ENCODE measurements at places on chromosomes 6 and 20.

- DNase-seq = no peak
Observed at GRCh38 chr6:3841711-3842565, 7.2 kb upstream of the FAM50B start.

GRCh38 chr6:139189665-139190064, 54.8 kb downstream of the HECA start:
- DNase-seq = no peak

GRCh38 chr6:54020334-54020733, 90.9 kb upstream of the MLIP start:
- DNase-seq = no peak

DNA sequence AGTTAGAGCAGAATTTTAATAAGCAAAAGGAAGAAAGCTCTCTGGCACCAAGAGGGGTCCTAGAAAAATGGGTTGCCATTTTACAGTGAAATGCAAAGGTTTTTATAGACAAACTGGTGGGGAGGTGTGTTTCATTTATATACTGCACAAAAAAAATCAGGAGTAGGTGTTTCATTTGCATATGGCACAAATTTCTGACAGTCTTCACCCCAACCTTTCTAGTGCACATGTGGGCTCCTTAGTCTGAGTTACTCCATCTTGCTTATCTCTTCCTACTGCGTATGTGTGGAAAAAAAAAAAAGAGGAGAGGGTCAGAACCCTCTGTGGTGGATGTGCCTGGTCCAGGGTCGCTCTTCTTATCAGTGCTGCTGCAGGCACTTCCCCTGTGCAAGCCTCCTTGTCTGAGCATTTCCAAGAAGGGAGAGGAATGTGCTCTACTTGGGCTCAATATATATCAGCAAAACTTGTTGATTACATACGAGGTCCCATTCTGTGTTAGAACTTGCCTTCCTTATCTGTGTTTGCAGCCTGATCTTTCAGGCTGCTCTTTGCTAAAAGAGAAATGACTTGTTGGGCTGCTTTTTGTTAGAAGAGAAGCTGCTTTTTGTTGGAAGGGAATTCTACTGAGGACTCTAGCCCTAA, 59.0 kb upstream of the MRAP2 start:
- no peak for DNase-seq

DNA sequence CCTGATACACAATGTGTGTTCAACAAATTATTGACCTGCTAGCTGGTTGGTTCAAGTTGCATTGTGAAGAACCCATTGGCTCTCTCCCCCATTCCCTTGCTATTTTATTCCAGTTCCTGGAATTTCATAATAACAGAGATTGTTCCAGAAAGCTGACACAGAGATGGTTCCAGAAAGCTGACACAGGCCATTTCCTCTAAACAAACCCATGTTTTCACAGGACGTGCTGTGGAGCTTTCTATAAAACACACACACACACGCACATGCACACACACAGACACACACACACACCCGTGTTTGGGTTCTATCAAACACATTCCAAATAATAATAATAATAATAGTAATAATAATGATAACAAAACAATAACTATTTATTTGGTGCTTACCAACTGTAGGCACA, 259.1 kb downstream of the CLIC5 start:
- no peak for DNase-seq

- no peak for DNase-seq
Observed at GRCh38 chr6:147251072-147251471, 46.9 kb downstream of the STXBP5 start.

- no peak for DNase-seq
Observed at GRCh38 chr6:6577735-6578134, 10.8 kb upstream of the LY86 start.

GRCh38 chr20:62837790-62838127, 20.9 kb downstream of the COL9A3 start:
- DNase-seq = no peak

DNA sequence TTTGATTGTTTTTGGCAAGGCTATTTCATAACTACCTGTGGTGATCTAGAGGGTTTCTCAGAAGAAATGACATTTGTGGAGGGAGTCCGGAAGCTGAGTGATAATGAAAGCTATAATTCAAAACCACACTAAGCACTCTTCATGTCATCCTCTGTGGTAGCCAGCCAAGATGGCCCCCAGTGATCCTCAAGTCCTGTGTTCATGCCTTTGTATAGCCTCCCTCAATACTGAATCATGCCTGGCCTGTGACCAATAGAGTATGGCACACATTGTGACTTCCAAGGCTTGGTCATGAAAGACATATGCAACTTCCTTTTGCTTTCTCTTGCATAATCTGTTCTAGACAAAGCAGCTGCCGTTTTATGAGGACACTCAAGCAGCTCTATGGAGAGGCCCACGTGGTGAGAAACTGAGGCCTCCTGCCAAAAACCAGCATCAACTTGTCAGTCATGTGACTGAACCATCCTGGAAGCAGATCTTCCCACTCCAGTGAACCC, 12.8 kb upstream of the DNAAF9 start:
- DNase-seq = peak; percentile 89

- no peak for DNase-seq
Observed at GRCh38 chr20:23249541-23249940, 101.0 kb upstream of the NXT1 start.

- no peak for DNase-seq
Observed at GRCh38 chr20:39458452-39458851, 496.3 kb downstream of the DHX35 start.

DNA sequence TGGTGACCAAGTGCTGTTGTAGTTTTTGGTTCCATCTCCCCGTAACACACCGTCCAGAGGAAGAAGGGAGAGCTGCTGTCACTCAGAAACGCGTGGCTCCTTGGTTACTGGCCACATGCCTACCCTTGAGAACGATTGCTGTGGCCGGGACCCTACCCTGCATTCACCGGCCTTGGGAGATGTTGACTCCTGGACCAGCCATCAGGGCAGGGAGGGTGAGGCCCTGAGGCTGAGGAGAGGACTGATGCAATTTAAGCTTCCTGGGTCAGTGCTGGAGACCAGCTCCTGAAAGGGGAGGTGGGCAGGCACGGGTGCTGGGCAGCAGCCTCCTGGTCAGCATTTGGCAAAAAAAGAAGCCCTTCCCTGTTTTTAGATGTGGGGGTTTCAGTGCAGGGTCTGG, 31.5 kb downstream of the ERMARD start:
- DNase-seq = no peak

- no peak for DNase-seq
Observed at GRCh38 chr6:142376800-142377496, 75.1 kb downstream of the ADGRG6 start.

DNA sequence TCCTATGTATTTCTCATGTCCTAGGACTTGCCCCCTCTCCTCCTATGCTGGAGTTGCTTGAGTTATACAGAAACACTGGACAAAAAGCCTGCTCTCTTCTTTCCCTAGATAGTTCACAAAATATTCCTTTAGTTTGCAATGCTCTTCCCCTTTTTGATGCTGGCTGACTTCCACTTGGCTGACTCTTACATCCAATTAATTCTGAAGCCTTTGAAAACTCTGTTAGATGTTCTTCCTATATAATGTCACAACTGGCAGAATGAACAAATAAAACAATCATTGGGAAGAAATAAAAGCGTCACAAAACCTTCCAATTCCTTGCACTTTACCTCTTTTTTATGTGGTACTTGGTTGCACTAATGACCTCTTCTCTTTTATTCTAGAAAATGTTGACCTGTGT, 253.8 kb upstream of the CITED2 start:
- no peak for DNase-seq

DNA sequence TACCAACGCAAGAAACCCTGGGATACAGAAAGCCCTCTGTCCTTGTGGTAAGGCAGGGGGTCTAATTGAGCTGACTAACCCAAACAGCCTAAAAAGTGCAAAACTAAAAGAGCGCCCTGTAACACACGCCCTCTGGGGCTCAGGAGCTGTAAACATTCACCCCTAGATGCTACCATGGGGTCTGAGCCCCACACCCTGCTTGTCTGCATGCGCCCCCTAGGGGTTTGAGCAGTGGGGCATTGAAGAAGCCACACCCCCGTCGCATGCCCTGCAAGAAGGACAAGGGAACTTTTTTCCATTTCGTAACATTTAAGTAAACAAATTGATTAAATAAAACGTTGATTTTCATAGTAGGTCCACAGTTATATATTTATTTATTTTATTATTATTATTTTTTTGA, 616.9 kb upstream of the MAN1A1 start:
- no peak for DNase-seq

DNA sequence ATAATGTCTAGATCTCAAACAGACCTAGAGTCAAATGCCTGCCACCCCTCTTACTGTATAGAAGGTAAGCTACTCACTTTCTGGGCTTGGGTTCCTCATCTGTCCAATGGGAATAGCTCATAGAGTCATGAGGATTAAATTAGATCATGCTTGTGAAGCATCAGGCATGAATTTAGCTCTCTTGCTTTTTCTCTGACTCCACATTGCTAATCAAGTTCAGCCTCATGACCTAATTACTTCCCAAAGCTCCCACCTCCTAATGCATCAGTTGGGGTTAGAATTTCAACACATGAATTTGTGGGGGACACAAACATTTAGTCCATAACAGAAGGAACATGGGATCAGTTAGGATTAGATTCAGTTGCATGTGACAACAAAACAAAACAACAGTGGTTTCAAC, 4.6 kb upstream of the DDX27 start:
- no peak for DNase-seq

GRCh38 chr6:154218301-154218700, 138.3 kb downstream of the IPCEF1 start:
- no peak for DNase-seq

DNA sequence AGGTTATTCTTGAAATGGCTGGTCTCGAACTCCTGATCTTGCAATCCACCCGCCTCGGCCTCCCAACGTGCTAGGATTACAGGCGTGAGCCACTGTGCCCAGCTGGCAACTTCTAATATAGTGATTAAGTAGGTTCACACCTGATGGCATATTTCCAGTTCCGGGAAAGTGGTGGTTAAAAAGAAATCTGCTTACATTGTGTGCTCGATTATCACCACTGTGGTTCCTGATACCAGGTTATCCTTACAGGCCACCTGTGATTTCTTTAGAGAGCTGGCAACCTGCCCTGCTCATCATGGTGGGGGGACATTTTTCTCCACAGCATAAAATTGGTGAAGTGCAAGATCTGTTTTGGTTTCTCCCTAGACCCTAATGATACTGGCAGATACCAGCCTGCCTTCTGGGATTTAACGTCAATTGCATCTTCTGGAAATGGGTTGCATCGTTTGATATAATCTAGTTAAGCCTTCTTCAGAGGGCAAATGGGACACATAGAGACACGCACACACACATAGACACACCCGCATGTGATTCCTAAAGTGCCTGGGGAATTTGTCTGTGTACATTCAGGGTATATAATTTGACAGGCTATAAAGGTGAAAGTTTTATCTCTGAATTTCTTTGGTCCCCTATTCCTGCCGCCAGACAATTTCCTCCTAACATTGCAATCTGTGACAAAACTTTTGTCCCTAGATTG, 49.7 kb upstream of the CITED2 start:
- DNase-seq = no peak

- DNase-seq = peak; percentile 15
Observed at GRCh38 chr6:157644043-157644810, 178.8 kb upstream of the SNX9 start.

- DNase-seq = no peak
Observed at GRCh38 chr6:43749461-43749860, 20.6 kb upstream of the VEGFA start.

DNA sequence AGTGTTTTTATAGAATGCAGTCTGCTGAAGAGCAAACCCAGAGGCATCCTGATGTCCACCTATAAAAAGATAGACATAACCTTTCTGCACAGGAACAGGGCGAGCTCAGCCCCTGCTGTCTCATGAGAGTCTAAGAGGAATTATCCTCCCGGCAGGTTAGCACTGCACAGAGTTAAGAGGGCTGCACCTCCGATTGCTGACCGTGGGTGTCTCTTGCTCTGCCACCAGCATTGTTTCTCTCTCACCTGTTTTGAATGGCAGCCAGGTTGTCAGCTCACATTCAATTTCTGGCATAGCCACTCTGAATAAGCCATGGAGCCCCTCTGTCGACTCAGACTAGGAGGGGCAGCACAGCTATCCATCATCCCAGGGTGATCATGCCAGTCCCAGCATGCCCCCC, 211.2 kb downstream of the PHACTR1 start:
- DNase-seq = no peak

DNA sequence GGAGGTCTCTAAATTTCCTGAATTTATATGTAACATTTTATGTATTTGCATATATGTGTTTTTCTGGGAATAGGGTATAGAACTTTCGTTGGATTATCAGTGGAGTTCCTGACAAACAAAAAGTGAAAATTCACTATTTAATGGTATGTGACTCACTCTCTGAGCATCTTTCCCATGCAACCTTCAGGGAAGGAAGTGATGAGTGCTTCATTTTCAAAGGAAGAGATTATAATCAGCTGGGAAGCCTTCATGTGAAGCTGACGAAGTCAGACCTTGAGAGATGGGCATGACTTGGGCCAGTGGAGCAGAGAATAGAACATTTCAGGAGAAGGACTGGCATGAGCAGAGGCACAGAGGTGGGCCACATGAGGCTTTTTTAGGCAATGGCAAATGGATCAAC, 72.7 kb downstream of the FAXC start:
- no peak for DNase-seq

DNA sequence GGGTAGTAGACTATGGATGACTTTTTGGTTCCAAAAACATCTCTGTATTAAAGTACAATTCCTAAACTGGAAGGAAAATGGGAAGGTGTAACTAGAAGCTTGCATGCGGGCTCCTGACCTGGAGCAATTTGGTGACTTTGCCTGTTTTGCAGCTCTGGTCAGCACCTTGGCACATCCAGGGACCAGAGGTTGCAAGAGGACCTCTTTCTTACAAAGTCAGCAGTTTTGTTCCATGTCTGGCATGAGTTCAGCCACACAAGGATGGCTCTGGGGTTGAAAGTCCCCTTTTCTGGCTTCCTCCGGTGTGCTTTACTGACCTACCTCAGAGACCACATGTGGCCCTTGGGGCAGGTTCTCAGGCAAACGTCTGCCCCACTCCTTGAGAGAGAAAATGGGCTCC, 22.7 kb upstream of the CD93 start:
- DNase-seq = no peak

DNA sequence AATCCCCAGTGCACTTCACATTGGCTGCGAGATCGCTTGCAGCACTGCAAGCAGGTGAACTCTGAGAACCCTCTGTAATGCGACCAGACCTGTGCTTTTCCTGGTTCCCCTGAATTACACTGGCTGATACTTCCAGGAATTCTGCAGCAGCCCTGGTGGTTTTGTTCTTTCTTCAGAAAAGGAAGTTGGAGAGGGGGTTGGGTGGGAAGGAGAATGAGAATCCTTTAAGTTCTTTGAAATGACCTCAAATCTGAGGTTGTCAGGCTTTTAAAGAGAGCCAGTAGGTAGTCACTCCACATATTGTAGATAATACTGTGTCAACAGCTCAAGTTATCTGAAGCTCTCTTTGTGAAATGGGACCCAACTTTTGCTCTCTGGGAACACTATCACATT, 62.4 kb downstream of the GCNT2 start:
- no peak for DNase-seq
